ENCODE measurements at places on chromosomes 4 and X. TPM values are rescaled to one million over a fixed set of nuclear protein-coding genes. Genes with fewer than 3 reads are reported as not detected.

TEX13D gene
- polyA plus RNA-seq, result not detected

NDNF gene
- 3.0 TPM for polyA plus RNA-seq

FOXR2 gene
- not detected for polyA plus RNA-seq

FAM114A1 gene
- 16.6 TPM for polyA plus RNA-seq

MTNR1A gene
- polyA plus RNA-seq, result not detected

PHKA1 gene
- 47.8 TPM for polyA plus RNA-seq

ENOPH1 gene
- polyA plus RNA-seq, result 14.8 TPM

ZCCHC12 gene
- polyA plus RNA-seq, result not detected

AR gene
- 0.99 TPM for polyA plus RNA-seq

DNA sequence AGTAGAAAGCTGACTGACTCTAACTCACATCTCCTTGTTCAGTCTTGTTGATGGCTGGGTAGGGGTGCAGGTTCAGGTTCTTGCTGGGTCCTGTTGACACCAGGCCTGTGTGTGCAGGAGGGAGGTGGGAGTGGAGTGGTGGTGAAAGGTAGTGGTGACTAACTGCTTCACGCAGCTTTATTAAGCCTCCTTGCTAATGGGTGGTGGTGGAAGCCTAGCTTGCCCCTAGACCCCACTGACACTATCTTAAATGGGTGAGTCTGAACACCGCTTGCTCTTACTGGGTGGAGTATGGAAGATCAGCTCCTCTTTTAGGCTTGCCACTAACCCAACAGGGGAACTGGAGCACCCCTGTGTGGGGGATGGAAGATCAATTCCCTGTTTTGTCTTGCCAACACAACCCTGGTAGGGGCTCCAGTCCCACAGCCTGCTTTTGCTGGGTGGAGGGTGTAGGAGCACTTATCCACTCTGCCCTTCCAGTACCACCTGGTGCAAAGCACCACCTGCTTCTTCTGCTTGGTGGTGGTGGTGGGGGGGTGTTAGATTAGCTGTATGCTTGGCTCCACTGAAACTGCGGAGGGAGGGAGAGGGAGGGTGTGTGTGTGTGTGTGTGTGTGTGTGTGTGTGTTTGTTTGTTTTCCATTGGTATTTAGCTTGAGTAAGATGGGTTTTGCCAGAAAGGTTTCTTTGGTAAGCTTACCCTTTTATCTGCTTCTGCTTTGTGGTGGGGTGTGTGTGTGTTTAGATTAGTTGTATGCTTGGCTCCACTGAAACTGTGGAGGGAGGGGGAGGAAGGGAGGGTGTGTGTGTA is 25.6 kb downstream of the KDM6A start:
- no peak for DNase-seq

DNA sequence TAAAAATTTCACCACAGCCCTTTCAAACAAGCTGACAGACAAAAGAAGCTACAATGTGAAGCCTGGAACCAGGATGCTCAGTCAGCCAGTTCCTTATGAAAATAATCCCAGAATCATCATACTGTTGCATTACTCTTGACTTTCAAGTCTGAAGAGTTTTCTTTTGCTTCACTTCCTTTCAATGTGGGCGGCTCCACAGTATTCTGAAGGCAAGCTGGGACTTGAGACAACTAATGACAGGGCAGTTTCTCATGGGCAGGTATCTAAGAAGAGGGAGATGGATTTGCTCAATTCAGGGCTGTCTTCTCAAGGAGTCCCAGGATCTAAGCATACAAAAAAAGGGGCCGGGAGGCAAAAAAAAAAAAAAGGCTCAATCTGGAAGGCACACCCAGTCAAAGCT is 173.4 kb downstream of the PAPSS1 start:
- no peak for DNase-seq

DNA sequence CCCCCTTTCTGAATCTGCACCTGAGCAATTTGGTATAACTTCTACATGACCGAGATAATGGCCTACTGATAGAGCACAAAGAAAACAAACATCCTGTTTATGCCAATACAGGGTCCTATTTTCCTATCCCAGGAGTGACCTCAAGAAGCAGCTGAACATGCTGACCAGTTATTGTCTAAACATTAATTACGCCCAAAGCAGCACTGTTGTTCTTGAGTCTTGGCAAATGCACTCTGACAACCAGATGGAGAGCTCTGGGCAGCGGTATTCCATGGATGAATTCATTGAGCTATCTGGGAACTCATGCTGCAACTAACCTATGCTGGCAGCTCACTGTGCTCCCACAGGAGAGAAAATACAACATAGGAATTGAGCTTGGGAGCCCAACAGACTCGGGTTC is 52.6 kb downstream of the PCYT1B start:
- DNase-seq, result no peak

DNA sequence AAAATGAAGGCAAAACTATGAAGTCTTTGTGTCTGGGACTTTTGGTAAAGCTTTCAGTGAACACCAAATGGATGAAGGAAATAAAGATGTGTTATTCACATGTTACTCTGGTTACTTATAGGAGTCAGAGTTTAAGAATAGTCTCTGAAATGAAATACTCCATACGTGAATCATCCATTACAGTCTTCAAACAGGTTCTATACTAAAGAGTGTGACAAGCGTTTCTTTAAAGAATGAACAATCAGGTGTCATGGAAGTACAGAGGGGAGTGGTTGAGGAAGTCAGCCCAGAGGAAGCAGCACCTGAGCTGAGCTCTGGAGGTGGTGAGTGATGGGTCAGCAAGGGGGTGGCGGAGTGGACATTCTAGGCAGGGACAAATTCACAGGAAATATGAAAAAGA is 41.8 kb upstream of the SORBS2 start:
- no peak for DNase-seq

GRCh38 chr4:19540859-19541540 is 710.7 kb upstream of the SLIT2 start:
- no peak for DNase-seq

- DNase-seq, result peak; percentile 53
These were observed 1.4 kb downstream of the PLXNB3 start for GRCh38 chrX:153765138-153766079.

- DNase-seq, result no peak
These were observed 28.7 kb downstream of the STIM2 start for GRCh38 chr4:26889356-26889755.

DNA sequence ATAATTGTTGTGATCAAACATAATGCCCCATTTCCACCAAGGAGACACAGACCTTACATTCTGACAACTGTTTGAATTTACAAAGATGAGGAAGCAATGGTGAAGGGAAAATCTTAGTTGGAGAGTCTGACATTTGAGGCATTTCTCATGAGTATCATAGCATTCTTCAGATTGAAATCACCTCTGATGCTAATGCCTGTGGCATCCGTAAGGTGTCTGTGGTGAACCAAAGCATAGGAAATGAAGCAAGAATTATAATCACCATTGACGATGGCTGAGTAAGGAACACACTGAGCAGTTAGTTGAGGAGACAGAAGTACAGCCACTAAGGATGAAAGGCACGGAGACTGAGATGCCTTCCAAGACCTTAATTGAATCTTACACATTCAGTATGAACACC is 575.7 kb downstream of the TRIML1 start:
- no peak for DNase-seq

GRCh38 chr4:74624351-74625151 is 169.8 kb downstream of the BTC start:
- DNase-seq, result no peak

DNA sequence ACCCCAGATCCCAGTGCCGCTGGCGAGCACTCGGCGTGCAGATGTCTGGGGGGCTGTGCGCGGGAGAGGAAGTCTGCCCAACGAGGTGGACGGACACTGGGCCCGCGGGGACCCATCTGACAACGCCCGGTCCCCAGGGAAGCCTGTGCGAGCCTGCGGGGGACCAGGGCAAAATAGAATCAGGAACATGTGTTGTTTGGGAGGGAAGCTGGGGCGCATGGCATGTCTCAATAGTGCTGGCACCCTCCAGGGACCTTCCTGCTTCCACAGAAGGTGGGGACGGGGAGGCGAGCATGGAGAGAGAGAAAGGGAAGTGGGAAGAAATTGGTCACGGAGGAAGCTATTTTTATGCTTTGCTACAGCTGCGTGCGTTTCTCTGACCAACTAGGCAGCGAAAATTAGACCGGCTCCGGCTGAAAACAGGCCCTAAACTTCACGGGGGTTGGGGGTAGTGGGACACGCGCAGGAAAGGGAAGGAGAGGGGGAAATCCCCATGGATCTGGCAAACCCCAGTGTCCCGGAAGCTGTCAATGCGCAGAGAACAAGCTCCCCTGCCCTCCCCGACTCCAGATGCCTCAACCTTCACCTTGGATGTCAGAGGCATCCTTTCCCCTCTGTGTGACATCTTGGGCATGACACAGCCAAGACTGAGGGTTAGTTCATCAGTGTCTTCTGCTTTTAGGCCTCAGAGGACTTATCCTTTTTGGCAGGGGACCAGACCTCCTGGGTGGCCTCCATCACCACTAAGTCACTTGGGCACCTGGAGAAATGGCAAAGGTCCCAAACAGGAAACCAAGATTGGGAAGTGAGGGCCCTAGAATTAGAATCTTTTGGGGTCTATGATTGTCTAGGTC is 169.8 kb upstream of the BCOR start:
- DNase-seq, result peak; percentile 28

DNA sequence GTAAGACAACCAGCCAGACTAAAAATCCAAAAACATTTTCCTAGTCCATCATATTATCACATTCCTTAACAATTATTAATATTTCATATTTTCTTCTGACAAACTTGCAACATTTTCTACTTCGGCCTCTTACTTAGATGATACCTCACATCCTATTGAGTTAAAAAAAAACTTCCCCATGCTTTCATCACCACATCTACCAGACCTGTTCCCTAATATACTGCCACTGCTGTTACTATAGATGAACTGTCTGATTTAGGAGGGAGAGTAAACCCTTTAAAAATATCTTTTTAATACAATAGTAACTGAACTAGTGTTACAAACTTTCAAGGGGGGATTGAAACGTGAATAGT is 1.5 kb downstream of the FAM200B start:
- DNase-seq, result no peak

GRCh38 chr4:149521611-149522425 is 293.8 kb downstream of the IQCM start:
- no peak for DNase-seq

- no peak for DNase-seq
These were observed 88.5 kb downstream of the PPP2R2C start for GRCh38 chr4:6383929-6384328.

DNA sequence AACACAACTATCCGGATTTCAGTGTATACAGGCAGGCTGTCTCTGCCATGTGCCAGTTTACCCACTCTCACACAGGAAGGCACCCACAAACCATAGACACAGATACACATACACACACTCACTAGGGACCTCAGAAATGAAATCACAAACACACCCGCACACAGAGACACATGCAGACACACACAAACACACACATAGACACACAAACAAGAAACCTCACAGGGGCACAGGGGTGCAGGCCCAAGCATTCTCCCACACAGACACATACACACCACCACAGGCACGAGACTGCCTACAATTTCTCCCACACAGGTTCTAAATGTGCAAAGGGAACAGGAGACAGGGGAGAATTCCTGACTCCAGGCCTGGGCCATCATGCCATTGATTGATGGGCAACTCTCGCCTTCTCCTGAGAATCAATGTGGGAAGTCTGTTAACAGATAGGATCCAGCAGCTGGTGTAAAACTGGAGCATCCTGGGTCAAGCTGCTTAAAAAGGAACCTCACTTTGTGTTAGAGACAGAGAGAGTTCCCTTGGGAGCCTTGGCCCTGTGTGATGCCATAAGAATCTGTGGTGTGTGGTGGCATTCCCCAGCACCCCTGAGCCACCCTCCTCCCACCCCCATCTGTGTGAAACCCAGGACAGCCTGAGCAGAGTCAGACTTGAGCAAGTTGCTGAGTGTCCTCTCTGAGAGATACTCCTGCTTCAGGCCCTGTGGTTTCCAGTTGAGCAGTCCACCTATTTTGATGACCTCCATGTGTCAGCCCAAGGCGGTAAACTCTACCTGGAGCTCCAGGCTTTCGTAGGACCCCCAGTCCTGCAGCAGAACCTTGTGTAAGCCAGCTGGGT is 33.9 kb downstream of the NBDY start:
- no peak for DNase-seq

DNA sequence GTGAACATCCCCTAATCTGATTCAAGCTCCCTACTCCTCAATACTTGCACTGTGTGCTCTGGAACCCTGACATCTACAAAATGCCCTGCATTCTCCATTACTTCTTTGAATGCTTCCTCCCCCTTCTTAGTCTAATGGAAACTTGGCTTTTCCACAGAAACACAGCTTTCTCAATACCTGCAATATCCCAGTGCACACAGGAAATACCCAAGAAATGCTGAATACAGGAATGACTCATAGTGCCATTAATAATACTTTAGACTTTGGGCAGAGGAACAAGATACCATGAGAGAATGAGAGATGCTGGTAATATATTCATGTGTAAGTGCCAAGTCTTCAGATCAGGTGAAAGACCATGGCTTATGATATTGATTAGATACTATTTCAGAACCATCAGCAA is 5.6 kb downstream of the QRFPR start:
- DNase-seq, result no peak

DNA sequence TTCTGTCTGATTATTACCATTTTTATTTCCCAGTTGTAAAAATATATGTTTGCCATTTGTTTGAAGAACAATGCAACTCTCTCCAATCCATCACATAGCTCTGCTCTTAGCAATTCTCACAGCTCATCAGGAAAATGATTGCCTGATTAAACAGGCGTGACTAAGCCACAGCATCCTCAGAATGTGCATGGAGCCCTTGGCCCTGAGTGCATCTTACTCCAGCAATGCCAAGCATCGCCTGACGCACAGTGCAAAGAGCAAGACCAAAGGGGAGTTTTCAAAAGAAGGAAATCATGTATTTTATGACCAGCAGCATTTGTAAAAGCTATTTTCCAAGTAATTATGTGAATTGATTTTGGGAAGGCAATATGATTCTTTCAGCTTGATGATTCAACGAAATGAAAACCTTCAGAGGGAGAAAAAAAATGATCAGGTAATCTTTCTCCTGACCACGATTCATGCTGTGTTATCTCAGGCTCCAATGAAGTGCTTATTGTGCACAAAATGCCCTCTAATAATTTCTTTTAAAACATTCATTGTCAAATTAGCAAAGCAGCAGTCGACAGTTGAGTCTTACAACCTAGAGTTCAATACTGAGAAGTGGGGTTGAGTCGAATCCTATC is 138.0 kb upstream of the FAM9B start:
- DNase-seq, result no peak

- DNase-seq, result no peak
These were observed 12.3 kb downstream of the LEF1 start for GRCh38 chr4:108156391-108156790.

DNA sequence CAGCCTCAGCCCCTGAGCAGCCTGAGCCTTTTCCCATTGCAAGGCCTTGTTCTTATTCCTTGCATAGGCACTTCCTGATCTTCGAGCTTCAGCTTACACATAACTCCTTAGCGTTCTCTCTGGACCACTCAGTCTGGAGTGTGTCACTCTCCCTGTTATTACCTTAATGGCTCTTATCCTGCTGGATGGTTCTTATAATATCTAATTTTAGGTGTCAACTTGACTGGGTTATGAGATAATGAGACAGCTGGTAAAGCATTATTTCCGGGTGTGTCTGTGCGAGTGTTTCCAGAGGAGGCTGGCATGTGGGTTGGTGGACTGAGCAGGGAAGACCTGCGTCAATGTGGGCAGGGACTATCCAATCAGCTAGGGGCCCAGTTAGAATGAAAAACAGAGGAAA is 75.7 kb downstream of the HAUS3 start:
- DNase-seq, result no peak

GRCh38 chrX:108203540-108203939 is 112.0 kb downstream of the ATG4A start:
- no peak for DNase-seq
